NCI-H1092 (cell line): ENCODE measurements at places on chromosomes 12 and 14.

GRCh38 chr14:68423686-68424085, 369.2 kb downstream of the ZFP36L1 start:
- no peak for DNase-seq

GRCh38 chr12:64806593-64807460, 17.6 kb upstream of the TBC1D30 start:
- DNase-seq, result no peak

DNA sequence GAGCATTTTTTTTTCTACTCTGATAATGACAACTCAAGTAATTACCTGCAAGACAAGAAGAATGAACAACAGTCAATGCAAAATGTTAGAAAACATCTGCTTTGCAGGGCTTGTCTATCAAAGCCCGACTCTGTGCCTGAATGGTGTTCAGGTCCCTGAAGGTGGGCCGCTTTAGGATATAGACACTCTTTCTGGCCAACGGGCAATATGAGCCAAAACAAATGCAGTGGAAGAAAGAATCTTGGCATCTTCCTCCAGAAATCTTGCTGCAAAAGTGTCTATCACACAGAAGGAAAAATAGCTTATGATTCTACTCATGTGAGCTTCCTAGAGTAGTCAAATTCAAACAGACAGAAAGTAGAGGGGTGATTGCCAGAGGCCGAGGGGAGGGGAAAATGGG, 32.7 kb downstream of the FOS start:
- DNase-seq, result no peak

DNA sequence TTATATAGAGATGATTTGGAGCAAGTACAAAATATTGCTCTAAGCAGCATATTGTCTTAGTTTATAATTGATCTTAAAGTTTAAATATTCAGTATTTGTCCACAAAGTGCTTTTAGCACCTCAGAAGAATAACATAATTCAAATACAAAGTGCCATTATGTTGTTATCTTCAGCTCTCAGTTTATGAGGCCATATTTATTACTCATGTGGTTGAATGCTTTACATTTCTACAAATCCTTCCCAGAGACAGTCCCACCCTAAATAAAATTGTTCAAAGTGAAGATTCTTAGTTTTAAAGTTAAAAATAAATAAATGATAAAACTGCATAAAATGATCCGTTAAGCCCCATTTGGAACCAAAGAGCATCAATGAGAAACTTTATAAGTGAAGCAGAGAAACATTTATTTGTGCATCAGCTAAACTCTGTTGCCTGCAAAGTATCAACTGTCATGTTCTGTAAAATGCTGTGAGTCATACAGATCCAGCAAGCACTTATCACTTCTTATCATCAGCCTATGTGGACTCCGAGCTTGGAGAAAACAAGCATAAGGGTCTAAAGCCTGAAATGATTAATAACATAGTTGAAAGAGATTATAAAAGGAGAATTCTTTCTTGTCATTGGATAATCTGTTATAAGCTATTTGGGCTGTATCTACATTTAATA, 218.9 kb downstream of the ADAMTS20 start:
- no peak for DNase-seq

GRCh38 chr14:72434856-72435255, 459.0 kb downstream of the DPF3 start:
- DNase-seq, result no peak

DNA sequence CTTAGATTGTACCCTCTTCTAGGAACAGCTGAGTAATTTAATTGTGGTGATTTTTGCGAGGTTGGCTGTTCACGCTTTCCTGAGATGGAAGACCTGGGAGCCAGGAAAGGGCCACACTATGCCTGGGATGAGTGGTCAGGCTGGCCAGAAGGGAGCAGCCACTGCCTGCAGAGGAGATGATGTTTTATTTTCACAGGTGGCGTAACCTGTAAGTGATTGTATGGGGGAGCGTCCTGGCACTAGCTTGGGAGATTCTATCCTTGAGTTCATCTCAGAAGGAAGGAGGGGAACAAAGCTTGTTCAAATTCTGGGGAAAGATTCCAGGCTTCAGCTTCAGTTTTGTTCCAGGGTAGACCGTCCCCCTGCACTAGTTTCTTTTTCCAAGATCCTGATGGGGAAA, 1.2 kb downstream of the RPH3A start:
- DNase-seq, result no peak

- no peak for DNase-seq
These were observed 153.4 kb downstream of the EFCAB11 start for GRCh38 chr14:89801136-89801535.

GRCh38 chr12:130953771-130954543, at the start of gene ADGRD1:
ADGRD1 (plus strand) TSS chr12:130953907; CDS start chr12:130954466, 559 bp downstream.
- no peak for DNase-seq

- no peak for DNase-seq
These were observed 25.7 kb downstream of the JKAMP start for GRCh38 chr14:59510001-59510400.
